ENCODE measurements at places on chromosomes 11 and 22.

- DNase-seq = no peak
Observed at GRCh38 chr11:107963091-107963490, 34.8 kb downstream of the RAB39A start.

DNA sequence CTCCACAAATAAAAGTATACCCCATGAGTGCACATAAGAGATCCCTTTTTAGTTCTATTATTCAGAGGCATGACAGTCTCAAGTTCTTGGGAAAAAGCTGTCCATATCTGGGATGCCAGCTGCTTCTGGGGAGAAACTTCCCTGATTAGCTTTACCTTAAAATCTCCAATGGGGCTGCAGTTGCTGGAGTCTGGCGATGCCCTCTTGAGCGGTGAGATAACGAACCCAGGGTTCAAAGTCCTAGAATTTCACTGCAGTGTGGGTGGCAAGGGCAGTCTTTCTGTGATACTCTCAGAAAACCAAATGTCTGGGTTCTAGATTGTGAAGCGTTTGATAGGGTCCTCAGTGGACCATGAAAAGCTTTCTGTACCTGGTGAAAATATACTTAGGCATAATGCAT is 7.4 kb upstream of the PRR33 start:
- no peak for DNase-seq

DNA sequence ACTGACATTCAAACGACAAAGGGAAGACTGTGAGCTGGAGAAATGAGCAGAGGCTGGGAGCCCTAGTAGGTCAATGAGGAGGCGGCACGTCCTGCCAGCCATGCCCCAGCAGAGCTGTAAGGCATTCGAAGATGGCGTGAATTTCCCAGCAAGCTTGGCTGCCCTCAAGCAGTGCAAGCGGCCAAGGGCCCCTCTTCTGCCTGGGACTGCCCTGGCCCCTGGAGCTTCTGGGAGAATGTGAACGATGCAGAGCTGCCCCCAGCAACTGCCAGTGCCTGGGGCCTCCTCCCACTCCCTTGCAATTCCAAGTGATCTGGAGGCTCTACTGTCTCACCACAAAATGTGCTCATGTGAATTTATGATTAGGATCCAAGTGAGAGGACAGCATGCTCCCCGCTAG is 4.3 kb downstream of the PPM1F start:
- DNase-seq = no peak

DNA sequence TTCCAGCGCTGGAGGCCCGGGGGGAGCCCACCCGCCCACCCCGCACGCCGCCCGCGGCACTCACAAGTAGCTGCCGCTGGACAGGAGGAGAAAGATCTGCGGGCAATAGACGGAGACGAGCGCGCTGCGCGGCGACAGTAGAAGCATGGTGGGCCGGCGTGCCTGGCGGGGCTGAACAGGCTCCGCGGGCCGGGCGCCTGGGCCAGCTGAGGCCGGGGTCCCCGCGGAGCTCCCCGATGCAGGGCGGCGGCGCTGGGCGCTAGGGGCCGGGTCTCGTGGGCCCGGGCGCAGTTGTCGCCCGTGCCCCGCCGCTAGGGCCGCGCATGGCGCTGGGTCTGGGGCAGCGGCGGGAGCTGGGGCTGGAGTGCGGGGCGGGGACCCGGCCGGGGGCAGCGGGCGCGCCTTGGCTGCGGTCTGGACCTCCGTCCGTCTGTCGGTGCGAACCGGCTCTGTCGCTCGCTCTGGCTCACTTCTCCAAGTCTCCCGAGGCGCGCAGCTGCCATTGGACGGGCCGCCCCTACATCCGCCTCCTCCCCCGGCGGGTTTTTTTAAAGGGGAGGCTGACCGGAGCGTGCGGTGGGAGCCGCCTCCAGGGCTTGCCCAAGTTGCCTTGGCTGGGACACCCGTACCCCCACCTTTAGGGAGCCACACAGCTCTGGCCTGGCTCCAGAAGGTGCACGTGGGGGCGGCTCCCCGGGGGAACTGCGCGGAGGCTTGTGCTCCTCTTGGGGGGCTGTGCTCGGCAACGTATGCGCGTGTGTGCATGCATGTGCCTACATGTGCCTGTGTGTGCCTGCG is 4.7 kb downstream of the WNT7B start:
- DNase-seq = no peak

GRCh38 chr22:25890651-25891050 is 148.7 kb downstream of the MYO18B start:
- no peak for DNase-seq

DNA sequence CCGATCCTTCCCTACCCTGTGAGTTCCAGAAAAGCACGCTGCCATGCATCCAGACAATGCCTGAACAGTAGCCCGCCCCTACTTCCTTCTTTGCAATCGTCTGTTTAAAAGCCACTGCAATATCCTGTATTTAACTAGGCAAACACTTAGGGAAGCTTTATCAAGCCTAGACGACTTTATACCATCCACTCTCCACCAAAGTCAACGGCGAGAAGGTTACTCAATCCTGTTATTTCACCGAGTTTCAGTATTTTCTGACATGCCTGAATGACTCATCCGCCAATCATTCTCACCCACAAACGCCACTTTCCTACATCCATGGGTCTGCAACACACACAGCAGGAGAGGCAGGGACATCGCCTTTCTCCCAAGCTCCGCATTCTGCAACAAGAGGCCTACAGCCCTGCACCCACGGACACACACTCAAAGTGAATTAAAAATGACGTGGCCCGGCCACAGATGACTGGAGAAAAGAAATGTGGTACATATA is 9.3 kb downstream of the CELSR1 start:
- DNase-seq = no peak
